Stimulated activated CD8-positive, alpha-beta memory T cell treated with anti-CD3 and anti-CD28 coated beads, Interleukin-4, amount 100 ng/mL, for 24 hours (primary cell): ENCODE measurements at places on chromosomes 5 and 9.

DNA sequence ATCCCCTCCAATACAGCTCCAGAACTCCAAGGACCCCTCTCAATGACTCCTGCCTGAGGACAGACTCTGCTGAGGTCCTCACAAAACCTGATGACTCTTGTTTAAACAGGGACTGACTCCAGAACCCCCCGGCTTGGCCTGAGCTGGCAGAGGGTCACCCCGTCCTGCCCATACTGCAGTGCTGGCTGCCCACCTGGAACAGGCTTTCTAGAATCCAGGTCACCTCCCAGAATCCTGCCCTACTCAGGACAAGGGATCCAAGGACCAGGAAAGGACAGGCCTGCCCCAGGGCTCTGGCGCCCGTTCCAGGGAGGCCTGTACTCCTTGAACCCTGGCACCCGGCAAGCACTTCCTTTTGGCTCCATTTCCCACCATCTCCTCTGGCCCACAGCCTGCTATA lies 22.2 kb downstream of the RALGDS start:
- DNase-seq, result no peak

GRCh38 chr5:34529581-34530331 lies 126.4 kb upstream of the RAI14 start:
- DNase-seq, result no peak

DNA sequence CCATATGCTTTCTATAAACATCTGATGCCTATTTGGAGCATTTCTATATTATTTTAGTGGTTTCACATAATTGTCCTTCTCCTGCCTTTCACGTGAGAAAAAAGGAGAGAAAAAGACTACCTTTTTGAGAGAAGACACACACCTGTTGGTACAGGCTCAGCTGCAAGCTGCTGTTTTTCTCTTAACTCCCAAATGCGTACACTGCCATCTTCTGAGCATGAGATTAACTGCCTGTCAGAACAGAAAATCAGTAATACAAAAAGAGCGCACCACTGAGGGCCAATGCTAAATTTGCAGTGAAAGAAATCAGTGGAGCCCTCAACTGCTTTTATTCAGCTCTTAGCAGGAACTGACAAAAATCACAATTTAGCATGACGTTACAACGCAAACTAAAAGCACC lies 54.9 kb downstream of the WDR41 start:
- DNase-seq, result no peak

DNA sequence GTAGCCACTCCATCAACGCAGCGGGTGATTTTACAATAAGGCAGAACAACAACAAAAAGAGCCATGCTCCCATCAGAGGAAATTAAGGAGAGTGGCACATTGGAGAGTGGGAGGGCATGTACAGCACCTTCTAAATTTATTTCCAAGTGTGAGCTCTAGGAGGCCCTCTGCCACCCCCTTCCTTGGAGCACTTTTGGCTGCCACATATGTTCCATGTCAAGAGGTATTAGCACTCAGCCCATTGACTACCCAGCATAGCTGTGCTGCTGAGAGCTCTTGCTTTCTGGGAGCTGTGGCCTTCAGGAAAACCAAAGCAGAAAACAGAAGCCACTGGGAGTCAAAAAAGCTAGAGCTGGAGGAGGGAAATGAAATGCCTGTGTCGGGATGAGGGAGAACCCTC lies 200.2 kb upstream of the PANK3 start:
- DNase-seq, result no peak

DNA sequence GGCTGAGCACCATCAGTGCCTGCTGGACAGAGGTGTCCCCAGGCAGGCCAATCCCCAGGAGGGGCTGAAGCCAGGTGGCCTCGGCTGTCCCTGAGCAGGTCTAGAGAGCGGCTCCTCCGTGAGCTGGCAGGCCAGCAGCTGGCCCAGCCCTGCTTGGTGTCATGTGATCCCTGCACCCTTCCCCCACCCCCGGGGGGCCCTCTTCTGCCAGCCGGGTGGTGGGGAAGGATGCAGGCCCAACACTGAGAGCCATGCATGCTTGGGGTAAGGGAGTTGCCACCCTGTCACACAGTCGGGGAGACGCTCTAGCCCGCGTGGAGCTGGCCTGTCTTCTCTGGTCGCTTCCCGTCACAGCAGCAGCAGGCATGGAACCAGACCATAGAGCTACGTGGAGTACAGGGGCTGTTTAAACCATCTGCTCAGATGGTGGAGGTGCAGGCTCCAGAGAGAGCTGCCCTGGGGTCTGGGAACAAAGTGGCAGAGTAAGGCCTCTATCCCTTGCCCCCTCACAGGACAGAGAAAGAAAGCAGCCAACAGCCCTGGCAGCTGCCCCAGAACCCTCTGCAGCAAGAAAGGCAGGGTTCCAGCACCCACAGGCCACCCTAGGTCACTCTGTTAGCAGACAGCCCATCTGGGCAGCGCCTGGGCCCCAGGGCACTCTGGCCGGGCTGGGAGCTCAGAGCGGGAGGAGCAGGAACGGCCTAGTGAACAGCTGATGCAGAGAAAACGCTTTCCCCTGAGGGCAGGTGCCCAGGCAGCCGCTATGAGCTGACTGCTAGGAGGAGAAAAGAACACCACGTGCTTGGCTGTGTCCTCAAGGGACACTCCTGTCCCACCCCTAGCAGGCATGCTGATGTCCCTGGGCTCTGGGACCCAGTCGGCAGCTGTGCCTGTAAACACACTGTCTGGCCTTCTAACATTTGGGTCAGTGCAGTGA lies 6.8 kb downstream of the RALGDS start:
- no peak for DNase-seq

DNA sequence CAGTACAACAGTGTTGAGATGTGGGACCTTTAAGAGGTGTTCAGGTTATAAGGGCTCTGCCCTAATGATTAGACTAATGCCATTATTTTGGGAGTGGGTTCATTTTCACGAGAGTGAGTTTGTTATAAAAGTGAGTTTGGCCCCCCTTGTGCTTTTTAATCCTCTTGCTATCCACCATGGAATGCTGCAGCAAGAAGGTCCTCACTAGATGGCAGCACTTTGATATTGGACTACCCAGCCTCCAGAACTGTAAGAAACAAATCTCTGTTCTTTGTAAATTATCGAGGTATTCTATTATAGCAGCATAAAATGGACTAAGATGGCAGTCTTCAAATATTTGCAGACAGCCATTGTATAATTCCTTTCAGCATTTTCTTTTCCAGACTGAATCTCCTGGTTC lies 212.4 kb downstream of the LRRC70 start:
- DNase-seq, result no peak

DNA sequence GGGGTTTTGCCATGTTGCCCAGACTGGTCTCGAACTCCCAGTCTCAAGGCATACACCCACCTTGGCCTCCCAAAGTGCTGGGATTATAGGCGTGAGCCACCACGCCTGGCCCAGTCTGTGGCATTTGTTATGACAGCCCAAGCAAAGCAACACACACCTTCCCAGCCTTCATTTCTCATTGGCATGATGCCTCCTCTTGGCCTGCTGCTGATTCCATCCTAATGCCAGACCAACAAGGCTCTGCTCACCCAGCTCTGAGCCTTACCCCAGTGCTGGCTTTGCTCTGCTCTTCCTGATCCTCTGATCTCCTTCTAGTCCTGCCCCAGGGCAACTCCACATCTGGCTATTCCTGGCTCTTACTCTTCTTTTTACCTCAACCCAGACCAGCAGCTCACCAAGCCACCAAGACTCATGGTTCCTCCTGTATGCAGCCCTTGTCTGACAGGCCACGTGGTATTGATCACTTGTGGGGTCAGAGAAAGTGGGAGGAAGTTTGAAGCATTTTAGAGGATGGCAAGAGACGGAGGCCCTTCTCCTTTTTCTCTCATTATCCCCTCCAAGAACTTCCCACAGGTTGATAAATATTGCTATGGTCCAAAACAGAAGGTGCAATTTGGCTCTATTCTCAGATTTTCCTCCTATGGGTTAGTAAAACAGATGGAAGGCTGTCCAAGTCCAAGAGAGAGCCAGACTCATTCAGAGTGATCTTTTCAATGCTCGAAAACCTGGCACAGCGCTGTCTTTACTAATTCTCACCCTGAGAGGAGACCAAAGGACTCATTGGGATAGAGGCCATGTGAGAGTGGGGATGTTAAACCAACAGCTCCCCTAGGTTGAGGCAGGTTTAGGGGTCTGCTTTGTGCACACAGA lies 958 bp downstream of the CD180 start:
- DNase-seq, result no peak

DNA sequence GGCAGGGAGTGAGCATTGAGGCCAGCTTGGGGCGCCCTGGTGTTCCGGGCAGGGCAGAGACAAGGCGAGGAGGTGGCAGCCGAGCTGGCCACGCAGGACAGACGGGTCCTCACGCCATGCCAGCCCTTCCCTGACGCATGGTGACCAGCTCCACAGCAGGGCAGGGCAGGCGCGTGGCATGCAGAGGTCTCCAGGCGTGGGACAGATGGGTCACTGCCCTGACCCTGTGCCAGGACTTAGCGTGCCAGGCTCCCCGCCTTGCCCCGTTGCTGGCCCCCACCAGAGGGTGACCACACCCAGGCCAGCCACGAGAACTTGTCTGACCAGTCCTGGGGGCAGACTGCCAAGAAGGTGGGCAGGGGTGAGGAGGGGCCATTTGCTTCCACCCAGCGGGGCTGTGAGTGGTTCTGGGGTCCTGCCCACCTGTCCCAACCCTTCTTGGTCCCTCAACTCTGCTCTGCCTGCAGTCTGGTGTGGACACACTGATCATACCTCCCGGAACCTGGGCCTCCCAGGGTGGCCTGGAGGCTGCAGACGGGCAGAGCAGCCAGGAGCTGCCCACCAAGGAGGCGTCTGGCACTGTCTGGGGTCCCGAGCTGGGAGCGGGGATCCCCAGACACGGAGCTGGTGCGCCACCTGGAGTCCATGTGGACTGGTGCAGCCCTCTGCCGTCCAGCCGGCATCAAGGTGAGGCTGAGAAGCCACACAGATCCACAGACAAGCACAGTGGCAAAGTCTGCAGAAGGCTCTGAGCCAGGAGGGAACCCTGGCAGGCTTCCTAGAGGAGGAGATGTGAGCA lies at the start of gene RNF224:
RNF224 (plus strand) TSS at position 449 of the 799 bp plus-strand sequence. CDS start 834 bp downstream, outside the sequence.
- DNase-seq, result peak; percentile 75

GRCh38 chr5:33379757-33380156 lies 61.0 kb upstream of the TARS1 start:
- DNase-seq, result no peak

DNA sequence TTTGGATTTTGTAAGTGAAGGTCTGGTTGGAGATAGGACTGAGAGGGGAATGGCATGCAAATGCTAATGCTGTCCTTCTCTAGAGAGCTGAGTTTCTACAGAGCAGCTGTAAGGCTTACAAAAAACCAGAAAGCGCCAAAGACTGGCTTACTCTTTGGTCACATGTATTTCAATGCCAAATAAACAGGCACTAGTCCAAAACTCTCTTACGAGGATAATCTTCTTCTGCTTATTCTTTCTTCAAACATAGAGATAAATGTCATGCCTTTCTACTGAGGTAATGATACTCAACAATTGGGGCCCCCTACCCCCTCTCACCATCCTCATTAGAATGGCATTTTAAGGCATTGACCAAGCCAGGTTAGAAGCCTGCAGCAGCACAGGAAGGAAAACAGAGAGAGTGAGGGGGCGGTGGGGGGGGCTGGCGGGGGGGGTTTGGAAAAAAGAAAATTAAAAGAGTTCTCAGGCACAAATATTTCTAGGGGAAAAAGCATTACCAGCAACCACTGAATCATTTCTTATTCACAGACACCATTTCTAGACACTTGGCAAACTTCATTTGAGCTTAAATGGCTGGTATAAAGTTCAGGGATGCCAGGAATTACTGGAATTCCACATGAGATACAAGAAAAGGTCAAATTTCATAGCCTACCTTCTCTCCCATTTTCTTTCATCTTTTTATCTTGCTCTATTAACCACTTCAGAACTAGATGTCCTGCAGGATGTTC lies 34.0 kb downstream of the PUM3 start:
- DNase-seq, result no peak

DNA sequence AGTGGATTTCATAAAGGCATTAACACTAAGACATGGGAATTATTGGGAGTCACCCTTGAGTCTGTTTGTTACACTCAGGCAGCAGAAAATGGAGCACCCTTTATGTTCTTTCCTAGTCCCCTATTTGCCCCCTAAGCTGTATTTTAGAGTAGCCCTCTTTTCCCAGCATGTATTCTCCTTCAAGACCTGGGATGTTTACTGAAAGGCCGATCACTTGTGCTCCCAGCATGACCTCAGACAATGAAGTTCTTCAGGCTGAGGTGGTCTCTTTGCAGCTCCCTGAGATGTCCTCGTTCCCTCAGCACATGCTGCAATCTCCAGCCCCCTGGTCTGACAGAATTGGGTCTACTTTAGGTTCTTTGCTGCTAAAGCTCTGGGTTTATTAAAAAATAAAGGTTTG lies 169.7 kb downstream of the YTHDC2 start:
- no peak for DNase-seq

- DNase-seq, result no peak
Observed at GRCh38 chr5:169116961-169117461, 183.9 kb downstream of the SLIT3 start.

GRCh38 chr5:23525751-23526150 lies 18.3 kb downstream of the PRDM9 start:
- DNase-seq, result no peak

GRCh38 chr5:16534280-16534679 lies 68.7 kb upstream of the ZNF622 start:
- DNase-seq, result no peak

DNA sequence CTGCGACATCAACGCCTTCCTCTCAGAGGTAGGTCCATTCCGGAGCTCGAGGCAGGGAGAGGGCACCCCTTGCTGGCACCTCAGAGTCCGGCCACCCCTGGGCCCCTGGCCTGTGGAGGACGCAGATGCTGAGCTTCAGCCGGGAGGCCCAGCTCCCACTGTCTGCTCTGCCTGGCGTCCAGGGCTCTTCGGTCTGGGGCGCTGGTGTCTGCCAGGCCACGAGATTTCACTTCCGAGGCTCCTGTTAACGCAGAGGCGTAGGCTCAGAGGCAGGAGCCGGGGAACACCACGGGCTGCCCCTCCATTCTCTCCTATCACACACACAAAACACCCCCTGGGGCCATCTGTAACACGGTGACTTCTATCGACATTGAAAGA lies 8.3 kb upstream of the SLC6A18 start:
- DNase-seq, result no peak

- no peak for DNase-seq
Observed at GRCh38 chr5:131357739-131358561, 94.1 kb downstream of the CDC42SE2 start.

- no peak for DNase-seq
Observed at GRCh38 chr5:68265822-68266395, 50.4 kb downstream of the PIK3R1 start.

- no peak for DNase-seq
Observed at GRCh38 chr5:117657541-117657940, 1082.9 kb upstream of the SEMA6A start.

- DNase-seq, result no peak
Observed at GRCh38 chr9:88837731-88838130, 153.5 kb upstream of the S1PR3 start.

DNA sequence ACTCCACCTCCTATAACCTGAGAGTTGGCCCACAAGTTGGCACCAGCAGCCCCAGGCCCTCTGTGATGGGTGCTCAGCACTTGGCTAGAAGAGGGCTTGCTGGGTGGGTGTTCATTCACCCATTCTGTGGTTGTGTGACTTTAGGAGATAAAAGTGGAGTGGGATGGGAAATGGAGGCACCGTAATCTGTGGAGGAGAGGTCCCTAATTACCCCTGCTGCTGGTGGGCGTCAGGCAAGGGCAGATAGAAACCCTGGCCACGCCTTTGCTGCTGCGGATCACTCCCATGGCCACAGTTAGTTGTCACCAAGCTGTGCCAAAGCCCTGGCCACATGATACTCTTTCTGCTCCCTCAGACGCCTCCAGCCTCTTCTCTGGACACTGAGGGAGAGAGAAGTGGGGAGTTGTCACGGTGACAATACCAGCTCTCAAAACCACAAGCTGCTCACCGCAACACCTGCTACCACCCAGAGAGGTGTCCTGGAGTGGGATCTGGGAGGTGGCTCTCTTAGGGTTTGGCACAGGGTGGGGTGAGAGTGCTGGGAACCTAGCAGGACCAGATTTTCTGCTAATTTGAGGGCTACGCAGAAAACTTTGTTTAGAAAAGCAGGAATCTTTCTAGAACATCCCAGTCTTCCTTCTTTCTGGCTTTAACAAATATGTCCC lies 12.0 kb upstream of the NEUROG1 start:
- no peak for DNase-seq
